ENCODE measurements at places on chromosomes 3 and 15.

- no peak for DNase-seq
These were observed 61.6 kb upstream of the SUCLG2 start for GRCh38 chr3:67715971-67716370.

DNA sequence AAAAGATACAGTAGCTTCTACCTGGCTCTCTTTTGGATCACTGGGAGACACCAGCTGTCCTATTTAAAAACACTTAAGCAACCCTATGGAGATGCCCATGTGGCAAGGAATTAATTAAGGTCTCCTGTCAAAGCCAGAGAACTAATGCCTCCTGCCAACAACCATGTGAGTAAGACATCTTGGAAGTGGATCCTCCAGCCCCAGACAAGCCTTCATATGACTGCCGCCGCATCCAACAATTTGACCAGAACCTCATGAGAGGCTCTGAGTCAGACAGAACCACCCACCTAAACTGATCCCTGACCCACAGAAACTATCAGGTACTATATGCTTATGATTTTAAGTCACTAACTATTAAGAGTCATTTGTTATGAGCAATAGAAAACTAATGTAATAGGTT, 22.3 kb downstream of the IFT80 start:
- DNase-seq = no peak

DNA sequence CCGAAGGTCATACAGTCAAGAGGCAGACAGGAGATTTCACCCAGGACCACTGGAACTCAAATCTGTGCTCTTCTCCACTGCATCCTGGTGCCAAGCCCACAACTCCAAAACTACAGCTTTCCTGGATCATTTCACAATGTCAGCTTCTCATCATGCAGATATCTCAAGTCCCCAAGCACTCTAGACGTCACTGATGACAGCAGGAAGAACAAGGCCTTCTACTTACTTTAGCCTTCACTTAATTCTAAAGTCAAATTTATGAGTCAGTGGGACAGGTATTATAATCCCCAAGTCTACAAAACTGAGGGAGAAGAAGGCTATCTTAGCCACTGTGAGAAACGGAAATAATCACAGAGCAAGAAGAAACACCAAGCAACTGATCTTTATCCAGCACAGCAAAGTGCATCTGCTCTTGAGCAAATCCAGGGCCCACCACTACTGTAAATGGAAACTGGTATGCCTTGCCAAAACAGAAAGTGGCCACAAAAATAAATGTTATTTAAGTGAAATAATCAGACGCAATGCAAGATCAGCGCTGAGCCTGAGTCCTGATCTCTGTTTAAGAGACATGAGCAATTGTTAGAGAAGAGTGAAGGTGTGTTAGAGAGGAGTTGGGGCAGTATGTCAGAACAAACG, 928 bp downstream of the RAD18 start:
- DNase-seq = no peak

GRCh38 chr15:100207053-100207452, 134.7 kb downstream of the ADAMTS17 start:
- no peak for DNase-seq

- no peak for DNase-seq
These were observed 282.9 kb upstream of the COL8A1 start for GRCh38 chr3:99355465-99355864.

GRCh38 chr3:168939651-168940238, 723.8 kb downstream of the MECOM start:
- DNase-seq = no peak

DNA sequence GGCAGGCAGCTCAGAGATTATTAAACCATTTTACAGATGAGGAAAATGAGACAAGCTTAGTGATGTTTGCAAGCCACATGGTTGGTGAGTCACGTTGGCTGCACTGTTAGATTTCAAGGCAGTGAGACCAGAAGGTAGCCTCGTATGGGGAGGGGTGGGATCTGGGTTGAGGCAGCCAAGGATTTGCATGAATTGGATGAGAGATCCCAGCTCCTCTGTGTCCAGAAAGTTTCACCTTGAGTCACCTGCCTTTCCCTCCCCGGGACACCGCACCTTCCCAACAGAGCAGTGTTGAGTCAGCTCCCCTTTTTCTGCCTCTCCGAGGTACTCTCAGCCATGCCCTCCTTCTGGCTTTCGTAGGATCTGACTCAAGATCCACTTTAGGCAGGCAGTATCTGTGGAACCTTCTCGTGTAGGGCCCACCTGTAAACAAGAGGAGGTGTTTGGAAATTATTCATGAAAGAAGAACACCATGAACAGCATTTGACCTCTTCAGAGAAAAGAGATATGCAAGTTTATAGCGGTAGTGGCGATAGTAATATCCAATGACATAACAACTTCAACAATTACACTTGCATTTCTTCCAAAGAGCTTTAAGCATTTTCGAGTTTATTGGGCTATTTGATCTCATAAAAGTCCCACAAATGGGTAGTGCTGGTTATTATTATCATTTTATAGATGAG, 46.8 kb upstream of the VPS8 start:
- DNase-seq = no peak

DNA sequence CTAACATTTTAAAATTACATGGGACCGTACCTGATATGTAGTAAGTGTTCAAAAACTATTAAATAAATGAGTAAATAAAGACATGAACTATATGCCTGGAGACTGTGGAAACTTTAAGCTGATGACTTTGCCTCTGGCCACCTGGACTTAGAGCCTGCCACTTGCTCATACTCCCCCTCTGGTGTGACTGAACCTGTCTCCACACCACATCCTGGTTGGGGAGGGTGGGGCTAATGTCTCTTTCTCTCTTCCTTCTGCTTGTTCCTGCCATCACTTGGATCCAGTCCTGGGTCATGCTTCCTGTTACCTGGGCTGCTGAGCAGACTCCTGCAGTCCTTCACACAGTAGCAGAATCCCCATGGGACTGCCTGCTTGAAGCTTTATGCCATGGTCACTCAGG, 8.2 kb upstream of the TMEM158 start:
- no peak for DNase-seq

- no peak for DNase-seq
These were observed 67.0 kb downstream of the SETD2 start for GRCh38 chr3:47096959-47097358.

- DNase-seq = no peak
These were observed 190.6 kb upstream of the ARPP21 start for GRCh38 chr3:35448681-35449080.

DNA sequence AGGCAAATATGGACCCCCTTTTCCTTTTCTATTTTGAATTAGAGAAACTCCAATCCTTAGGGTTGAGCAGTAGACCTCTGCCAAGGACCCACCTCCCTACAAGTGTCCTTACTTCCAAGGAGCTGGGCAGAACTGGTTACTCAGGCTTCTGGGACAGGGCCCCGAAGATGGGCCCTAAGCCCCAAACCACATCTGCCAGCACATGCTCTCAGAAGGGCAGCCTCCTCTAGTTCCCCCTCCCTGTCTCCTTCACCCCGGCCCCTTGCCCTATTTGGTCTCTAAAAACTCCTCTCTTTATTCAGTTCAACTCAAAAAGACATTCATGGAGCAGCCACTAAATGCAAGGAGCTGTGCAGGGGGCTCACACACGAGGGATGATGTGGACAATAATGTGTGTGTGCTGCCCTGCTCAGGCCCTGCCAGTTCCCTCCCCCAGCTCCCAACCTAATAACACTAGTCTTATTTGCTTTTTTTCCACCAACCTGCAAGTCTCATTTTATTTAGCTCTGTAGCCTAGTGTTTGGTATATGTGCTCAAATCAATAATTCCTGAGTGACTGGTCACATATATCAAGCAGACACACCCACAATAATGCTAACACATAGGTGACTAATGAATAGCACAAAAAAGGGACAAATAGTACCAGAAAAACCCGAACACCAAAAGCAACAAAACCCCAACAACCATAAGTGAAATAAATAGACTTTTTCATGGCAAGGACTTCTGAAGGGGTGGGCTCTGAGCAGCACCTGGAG, 12.2 kb downstream of the ZDHHC3 start:
- no peak for DNase-seq

- peak; percentile 73 for DNase-seq
These were observed 24.5 kb downstream of the MB21D2 start for GRCh38 chr3:192892981-192893700.

- no peak for DNase-seq
These were observed 8.1 kb downstream of the CTNNB1 start for GRCh38 chr3:41207355-41207754.

DNA sequence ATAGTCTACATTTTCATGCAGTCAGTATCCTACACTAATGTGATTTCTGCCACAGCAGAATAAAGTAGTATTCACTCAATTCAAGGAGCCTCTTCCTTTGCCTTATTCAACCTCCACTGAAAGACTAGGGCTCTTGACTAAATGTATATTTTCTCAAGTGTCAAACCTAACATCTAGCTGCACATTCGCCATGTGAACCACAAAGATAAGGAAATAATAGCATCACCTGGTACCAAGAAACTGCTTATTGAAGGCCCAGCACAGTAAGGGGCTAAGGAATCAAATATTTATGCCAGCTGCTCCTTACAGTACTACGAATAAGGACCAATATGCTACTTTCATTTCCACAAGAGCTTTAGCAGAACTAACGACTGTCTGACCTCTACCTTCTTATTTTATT, 1.3 kb downstream of the SRP14 start:
- DNase-seq = no peak

- no peak for DNase-seq
These were observed 33.4 kb downstream of the PDZRN3 start for GRCh38 chr3:73591286-73591800.

DNA sequence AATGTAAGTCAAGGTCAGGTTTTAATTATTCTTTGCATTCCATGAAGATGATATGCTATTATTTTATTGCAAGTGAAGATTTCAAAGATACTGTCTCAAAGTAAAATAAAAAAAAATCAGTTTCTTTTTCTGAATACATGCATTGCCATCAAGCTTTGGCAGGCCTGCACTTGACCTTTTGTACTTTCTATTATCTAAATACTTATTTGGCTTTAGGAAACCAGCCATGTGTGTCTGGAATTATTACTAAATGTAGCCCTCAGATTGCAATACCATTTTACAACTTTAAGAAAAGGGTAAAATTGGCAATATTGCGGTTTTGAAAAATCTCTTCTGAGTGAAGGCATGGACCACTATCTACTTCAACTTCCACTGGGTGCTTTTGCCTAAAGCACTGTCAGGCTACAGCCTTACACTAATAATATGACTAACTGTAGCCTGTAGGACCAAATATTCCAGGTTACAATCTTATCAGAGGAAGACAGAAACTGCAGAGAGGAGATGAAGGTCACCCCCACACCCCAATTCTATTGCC, 349.4 kb upstream of the DCBLD2 start:
- no peak for DNase-seq

- no peak for DNase-seq
These were observed 8.9 kb downstream of the DUT start for GRCh38 chr15:48340111-48340510.

DNA sequence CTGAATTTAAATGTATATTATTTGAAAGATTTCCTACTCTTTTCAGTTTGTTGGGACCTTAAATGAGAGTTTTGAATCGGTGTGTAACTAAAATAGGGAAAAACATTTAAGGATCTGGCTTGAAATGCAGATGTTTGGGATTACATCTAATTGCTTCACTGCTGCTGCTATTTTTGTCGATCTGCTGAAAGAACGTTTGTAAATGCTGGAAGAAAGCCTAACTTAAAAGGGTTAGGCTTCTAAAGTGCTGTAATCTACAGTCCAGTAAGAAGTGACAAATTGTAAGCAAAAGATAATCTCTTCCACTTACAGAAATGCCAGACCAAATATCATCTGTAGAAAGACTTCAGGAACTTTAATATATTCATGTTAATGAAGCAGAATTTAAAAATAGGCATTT, 691.6 kb downstream of the ZNF385D start:
- DNase-seq = no peak

DNA sequence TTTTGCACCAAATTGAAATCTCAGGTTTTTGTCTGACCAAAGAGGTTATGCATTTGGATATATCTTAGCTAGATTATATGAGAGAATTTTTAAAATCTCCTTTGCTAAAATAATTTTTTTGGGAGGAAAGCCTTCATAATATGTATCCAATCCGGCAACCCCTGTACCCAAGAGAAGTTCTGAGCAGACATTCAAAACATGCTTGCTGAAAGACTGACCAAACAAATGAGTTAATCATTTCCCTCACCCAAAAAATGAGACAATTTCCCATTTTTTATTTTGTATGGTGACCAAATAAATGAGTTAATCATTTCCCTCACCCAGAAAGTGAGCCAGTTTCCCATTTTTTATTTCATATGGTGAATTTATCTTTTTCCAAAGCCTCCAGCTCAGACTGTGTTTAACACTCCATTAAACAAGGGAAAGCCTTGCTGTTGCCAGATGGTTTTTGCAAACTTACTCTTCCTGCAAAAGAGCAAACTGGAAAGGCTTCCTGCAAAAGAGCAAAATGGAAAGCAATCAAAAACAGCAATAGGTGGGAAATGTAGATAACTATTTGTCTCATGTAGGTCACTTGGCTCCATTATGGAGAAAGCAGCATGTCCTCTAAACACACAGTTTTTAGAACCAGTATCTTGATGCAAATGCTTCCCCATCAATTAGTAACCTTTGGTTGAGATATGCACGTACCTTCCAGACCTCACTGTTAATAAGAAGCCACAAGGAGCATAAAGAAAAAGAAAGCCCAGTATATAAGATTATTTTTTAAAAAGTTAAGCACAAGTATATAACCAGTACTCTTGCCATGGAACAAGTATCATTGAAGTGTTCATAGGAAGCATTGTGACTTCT, 78.4 kb upstream of the OSTN start:
- DNase-seq = no peak

DNA sequence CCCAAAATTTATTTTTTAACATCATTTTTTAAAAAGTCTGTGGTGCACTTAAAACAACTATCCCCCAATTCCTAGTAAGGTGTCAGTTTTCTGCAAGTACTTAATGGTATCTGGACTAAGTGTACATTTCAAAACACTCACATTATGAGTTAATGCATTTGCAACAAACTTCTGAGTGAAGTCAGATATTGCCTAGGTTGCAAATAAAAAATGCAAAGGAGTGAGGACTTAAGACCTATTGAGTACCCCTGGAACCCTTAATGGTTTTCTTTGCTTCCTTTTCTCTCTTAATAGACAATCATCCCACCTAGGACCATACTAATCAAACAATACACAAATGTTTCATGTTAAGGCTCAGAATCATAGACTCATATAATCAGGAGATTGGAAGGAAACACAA, 1.8 kb upstream of the P2RY1 start:
- no peak for DNase-seq

GRCh38 chr3:9183011-9183410, 66.4 kb downstream of the SRGAP3 start:
- DNase-seq = no peak

GRCh38 chr3:52225452-52226228, at the start of gene TLR9:
TLR9 (minus strand) TSS chr3:52225645; CDS start chr3:52225529, 116 bp downstream.
- DNase-seq = peak; percentile 42
